CD14-positive monocyte (primary cell): ENCODE measurements at places on chromosomes 6 and 20. TPM values are rescaled to one million over a fixed set of nuclear protein-coding genes. Genes with fewer than 3 reads are reported as not detected.

- DNase-seq, result no peak
These were observed 166.6 kb upstream of the SOX4 start for GRCh38 chr6:21426841-21427490.

GRCh38 chr6:142868917-142869316 is 76.1 kb downstream of the HIVEP2 start:
- DNase-seq, result no peak

LSM2 gene
- 26.0 and 29.2 TPM in 2 replicates for polyA plus RNA-seq

- DNase-seq, result no peak
These were observed 49.9 kb upstream of the COL21A1 start for GRCh38 chr6:56297022-56297989.

MLIP gene
- polyA plus RNA-seq, result not detected

- DNase-seq, result no peak
These were observed 1.7 kb downstream of the APMAP start for GRCh38 chr20:24990810-24991252.

- no peak for DNase-seq
These were observed 29.6 kb downstream of the CRYBG1 start for GRCh38 chr6:106390088-106390487.

HACE1 gene
- polyA plus RNA-seq, result 3.4 TPM

DNA sequence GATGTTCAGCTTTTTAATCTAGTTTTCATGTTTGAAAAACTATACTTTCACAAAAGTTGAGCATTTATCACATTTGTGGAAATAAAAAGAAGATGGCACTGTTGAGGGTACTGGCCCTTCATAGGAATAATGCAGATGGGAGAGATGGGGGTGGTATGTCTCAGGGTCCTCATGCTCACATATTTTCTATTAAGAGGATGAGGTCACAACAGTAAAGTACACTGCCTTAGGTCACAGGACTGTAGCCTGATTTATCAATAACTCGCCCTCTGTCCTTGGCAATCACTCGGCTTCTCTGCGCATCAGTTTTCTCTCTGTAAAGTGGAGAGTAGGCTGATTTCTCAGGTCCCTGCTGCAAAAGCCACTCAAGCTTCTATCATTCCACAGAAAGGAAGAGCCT is 55.9 kb downstream of the PPP1R3G start:
- no peak for DNase-seq

- no peak for DNase-seq
These were observed 37.4 kb upstream of the ARMH2 start for GRCh38 chr6:24836109-24836508.

DNA sequence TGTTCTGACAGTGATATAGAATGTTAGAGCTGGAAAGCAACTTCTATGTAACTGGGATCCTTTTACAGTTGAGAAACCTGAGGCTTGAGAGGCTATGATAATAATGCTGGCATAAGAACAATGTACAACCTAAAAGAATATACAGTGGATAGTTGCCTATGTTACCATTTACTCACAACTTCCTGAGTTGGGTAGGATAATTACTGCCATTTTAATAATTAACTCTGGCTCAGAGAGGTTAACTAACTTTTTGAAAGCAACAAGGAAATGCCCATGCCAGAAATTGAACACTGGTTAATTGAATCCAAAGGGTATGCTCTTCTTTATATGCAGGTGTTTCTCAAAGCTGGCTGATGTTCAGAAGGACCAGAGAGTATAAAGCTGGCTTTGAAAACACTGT is 530.7 kb upstream of the MAP3K7 start:
- DNase-seq, result no peak

ACTR5 gene
- polyA plus RNA-seq, result 11.8 and 15.6 TPM in 2 replicates

DNA sequence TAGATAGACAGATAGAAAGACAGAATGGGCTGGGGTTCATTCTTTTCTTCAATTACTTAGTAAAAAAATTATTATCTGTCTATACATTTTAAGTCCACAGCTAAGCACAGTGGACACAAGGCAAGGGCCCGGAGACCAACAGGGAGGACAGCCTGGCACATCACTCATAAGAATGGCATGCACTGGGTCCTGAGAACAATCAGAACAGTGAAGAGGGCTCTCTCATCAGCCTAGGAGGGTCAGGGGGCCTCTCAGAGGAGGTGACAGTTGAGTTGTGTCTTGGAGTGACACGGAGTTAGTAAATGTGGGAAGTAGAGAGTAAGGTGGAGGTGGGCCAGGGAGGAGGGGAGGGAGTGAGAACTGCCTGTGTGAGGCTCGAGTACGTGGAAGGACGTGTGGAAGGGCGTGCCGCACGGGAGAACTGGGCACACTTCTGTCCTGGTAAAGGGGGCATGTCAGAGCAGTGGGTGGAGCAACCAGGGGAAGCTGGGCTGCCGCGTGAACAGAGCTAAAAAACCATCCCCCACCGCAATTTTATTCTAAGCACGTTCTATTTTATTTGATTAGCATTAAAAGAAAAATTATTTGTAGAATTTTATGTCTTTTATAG is 45.1 kb upstream of the DSP start:
- DNase-seq, result no peak

DNA sequence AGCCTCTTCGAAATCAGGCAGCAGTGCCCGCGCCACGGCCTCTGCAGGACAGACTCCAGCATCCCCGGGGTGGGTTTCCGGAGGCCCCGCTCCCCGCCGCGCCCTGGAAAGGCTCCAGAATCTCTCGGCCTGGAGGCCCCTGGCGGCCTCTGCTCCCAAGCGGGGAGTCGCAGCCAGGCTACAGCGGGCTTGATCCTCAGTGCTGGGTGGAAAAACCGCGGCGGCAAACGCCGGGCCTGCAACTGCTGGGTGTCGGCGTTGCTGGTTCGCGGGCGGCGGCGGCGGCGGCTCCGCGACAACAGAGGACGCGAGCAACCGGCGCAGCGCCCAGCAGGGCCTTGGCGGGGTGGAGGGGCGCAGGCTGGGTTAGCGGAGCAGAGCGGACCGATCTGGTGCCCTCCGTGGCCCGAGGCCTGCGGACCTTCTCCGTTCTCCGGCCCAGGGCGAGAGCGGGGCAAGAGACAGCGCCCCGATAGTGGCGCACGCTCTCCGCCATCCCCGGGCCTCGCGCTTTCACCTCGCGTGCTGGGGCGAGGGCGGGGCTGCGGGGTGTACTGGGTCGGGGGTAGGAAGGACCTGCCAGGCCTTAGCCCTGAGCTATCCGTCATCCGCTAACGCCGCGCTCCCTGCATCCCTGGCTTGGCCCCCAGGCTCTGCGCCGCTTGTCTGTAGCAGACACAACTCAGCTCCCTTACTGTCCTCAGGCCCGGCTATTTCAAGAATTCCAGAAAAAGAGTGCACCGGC is 3.4 kb upstream of the ZNF292 start:
- peak; percentile 37 for DNase-seq

C2 gene
- polyA plus RNA-seq, result 6.5 TPM

DNA sequence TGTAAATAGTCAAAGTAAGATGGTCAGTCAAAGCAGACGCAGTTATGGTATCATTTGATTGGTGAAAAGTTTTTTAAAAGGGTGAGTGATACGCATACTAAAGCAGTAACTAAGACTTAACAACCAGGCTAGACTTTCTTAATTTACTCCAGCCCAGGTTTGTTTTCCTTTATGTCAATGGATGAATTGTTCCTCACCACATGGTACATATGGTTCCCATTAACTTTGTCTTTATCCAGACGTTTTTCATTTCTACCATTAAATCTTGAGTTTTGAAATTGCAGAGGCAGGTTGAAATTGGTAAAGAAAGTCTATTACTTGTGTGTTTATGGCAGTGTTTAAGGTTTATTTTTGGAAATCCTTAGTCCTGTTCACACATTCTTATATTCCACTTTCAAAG is 98.5 kb upstream of the SCGN start:
- DNase-seq, result no peak

DNA sequence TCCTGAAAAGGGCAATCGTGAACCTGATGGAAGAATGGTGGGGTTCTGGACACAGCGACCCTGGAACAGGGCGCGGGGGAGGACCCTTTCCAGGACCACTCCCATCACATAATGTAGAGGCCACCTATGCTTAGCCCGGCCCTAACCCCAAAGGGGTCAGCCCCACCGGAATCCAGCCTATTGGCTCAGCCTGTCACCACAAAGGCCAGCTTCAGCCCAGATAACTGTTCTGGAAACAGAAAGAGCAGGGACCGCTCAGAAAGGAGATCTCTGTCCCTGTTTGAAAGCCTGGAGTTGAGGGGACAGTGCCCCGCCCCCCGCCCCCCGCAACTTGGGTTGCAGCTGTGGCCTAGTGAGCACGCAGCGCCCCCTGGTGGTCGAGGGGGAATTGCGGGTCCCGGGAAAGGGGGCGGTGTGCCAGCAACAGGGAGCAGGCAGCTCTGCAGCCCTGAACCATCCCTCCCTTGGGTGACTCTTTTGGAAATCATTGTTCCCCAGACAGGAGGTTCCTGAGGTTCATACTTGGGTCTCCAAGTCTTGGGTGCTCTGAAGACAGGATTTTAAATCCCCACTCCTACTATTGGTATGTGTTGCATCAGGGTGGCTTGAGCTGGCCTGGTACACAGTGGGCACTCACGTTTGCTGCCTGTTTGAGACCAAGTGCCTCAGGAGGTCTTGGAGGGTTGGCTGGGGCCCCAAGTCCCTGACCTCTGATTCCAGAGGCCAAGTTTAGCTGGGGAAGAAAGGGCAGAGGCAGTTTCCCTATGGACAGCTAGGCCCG is 1.5 kb downstream of the SIGLEC1 start:
- DNase-seq, result peak; percentile 31

KIF3B gene
- 1.5 TPM for polyA plus RNA-seq

DNA sequence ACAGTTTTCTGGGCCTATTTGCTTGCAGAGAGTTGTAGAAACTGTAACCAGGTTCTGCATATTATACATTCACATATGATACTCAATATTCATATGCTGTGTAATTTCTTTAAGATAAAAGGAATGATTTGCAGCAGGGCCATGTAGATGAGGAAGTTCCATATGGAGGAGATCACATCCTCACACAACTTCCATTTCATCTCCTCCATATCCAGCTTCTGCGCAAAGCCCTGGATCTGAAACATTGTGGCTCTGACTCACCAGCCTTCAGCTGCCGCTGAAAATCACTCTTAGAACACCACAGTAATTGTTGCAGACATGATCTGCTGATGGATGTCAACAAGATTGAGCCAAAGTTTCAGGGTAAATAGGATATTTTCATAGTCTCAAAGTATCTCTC is 57.7 kb downstream of the PXDC1 start:
- no peak for DNase-seq

TBPL1 gene
- 13.1 and 22.0 TPM in 2 replicates for polyA plus RNA-seq

DNA sequence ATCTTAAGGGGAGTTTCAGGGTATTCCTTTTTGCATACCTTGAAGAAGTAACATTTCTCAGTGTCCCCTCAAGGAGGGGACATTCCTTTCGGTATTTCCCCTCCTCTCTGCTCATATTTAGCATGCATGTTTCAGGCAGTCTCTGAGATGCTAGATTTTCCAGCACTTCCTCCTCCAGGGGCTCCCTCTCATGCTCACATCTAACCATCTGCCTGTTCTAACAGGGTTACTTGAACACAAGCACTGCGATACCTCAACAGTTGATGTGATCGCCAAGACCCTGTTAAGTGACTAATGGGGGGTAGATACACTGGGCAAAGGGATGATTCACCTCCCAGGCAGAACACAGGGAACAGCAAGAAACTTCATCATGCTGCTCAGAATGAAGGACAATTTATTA is 12.9 kb upstream of the MCM3 start:
- DNase-seq, result no peak

GRCh38 chr6:193180-193579 is 99.1 kb upstream of the DUSP22 start:
- DNase-seq, result no peak

EPPIN gene
- not detected for polyA plus RNA-seq

COL21A1 gene
- polyA plus RNA-seq, result 0.03 TPM in 1 of 2 replicates, not detected in the other

DNA sequence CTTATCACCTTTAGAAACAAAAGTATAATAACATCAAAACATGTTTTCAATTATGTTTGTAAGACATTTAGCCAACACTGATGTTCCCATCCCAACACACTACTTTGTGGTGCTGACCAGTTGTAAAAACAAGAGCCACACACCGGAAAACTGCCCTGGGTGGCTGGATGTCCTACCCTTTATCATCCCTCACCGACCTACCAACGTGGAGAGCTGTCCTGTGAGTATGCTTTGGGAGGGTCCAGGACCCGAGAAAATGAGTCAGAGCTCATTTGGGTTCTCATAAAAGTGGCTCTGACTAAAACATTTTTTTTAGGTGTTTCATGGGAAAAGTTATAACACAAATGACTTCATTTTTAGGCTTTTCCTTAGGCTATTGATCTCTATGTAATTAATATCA is 29.3 kb upstream of the CTAGE9 start:
- no peak for DNase-seq
